ENCODE measurements at places on chromosomes 2 and 18. TPM values are rescaled to one million over a fixed set of nuclear protein-coding genes. Genes with fewer than 3 reads are reported as not detected.

CNGA3 gene
- total RNA-seq, result not detected

APLF gene
- total RNA-seq, result 2.1 TPM

DNA sequence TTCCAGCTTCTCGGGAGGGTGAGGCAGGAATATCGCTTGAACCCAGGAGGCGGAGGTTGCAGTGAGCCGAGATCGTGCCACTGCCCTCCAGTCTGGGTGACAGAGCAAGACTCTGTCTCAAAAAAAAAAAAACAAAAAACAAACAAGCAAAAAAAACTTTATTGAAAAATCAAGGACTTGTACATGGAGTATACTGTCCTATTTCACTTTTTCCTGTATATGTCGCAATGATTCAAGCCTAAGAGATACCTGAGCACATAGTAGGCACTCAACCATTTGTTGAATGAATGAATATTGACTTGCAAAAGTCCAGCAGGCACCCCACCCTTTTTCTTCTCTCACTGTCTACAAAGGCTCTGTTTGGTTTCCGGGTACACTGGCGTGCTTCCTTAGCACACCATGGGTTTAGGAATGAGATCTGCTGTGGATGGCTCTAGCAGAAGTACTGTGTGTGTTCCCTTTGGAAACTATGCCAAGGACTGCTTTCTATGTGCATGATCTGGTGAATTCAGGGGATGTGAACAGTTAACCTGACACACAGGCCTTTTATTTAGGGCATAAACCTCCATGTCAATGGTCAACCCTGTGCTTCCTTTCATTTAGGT, 6.1 kb downstream of the APCDD1 start:
- no peak for DNase-seq

DNA sequence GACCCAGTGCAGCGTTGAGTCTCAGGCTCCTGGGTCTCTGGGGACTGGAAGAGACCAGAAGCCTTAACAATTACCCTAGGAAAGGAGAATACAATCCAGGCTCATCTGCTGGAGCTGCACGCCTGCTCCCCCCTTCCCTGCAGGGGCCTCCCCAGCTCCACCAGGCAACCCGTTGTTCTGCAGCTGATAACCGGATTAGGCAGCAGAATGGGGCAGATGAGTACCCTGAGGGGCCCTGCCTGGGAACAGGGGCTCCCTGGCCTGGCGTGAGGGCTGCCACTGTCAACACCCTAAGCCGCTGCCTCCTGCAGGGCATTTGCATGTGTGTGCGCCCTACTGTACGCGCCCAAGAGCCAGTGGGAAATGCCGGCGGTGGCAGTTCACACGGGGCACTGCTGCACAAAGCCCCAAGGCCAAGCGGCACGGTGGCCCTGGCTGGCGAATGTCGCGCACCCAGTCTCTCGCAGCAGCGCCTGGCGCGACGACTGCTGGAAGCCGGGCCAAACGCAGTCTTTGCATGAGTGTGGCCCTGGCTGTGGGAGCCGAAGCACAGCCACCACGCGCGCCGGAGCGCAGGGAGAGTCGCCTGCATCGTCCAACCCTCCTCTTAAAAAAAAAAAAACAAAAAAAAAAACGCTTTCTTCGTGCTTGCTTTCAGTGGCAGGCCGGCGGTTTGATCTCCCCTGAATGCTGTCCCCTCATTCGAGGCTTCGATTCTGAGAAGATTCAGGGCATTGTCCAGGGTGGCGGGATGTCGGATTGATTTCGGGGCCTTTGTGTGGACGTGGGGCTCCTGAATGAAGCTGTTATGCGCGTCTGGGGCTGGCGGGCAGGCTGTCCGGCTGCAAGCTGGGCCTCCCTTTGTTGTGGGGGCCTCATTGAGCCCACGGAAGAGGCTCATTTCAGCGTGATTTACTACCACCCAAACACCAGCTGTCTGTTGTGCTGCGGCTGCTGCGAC, 63.8 kb downstream of the SETBP1 start:
- DNase-seq, result peak; percentile 74

- DNase-seq, result no peak
Measured at GRCh38 chr18:77033575-77033974, 99.0 kb downstream of the MBP start.

- no peak for DNase-seq
Measured at GRCh38 chr18:30403278-30403677, 639.3 kb downstream of the DSC3 start.

Measured in H7 (cell line).